ENCODE measurements at places on chromosomes 5 and 9.

DNA sequence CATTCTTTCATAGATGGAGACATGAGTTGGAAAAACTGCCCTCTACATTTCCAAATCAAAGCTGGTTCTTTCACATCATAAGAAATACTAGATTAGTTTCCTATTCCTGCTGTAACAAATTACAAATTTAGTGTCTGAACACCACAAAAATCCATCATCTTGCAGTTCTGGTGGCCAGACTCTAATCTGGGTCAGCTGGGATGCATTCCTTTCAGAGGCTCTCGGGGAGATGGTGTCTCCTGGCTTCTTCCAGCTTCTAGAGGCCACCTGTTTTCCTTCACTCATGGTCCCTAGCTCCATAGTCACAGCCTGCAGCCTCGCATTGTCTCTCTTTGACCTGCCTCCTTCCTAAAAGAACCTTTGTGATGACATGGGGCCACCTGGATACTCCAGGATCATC, 65.2 kb downstream of the RETREG1 start:
- no peak for DNase-seq

- DNase-seq = no peak
Observed at GRCh38 chr9:122366074-122366660, 4.7 kb upstream of the PTGS1 start.

DNA sequence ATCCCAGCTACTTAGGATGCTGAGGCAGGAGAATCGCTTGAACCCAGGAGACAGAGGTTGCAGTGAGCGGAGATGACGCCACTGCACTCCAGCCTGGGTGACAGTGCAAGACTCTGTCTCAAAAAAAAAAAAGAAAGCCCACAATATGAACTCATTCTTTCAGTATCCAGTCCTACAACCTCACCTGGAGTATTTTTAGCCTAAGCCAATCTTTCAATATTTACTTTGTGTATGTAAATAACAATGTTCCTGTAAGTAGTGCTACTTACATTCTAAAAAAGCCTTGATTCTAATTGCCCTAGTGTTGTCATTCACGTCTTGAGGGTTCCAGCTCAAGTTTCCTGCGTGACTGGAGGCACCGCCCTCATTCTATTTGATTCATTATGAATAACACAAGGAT, 62.0 kb downstream of the BHMT start:
- DNase-seq = no peak

- DNase-seq = no peak
Observed at GRCh38 chr9:36064448-36065037, 27.8 kb downstream of the RECK start.

DNA sequence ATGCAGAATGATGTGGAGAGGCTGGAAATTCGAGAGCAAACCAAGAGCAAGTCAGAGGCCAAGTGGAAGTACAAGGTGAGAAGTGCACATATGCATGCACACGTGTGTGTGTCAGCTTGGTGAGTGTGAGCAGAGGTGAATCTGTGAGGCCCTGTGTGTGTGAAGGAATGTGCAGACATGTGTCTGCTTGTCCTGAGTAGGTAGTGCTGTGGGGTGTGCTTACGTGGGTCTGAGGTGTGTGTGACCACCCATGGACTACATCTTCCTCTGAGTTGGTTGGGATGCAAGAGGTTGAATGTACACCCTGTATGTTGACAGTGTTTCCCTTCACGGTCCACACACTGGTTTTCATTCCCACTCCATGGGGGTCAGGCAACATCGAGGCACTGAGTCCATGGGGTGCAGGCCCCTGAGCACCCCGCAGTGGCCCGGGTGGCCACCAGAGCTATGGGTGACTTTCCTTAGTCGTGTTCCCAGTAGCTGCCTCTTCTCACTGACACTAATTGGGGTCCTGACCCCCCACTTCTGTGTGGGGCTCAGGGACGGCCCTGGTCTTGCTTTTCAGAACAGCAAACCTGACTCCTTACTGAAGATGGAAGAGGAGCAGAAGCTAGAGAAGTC, 86.7 kb downstream of the PHF2 start:
- no peak for DNase-seq

GRCh38 chr5:142828797-142829535, 58.8 kb downstream of the ARHGAP26 start:
- DNase-seq = no peak

GRCh38 chr5:180414176-180414575, 61.0 kb upstream of the GFPT2 start:
- DNase-seq = no peak

GRCh38 chr9:32218100-32218767, 166.2 kb upstream of the ACO1 start:
- no peak for DNase-seq

DNA sequence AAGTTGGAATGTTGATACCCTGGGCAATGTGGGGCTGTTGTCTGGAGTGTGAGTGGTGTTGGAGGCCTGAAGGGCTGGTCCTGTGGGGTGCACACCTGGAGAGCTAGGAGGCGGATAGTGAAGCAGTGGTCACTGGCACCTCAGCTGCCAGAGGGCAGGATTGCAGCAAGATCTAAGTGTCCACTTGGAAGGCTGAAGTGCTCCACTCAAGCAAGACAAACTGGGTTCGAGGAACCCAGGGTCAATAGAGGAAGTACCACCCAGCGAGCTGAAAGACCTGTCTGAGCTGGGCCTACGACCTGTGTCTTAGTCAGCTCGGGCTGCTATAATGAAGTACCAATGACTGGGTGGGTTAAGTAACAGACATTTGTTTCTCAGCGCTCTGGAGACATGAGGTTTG, 39.7 kb upstream of the TJP2 start:
- no peak for DNase-seq

DNA sequence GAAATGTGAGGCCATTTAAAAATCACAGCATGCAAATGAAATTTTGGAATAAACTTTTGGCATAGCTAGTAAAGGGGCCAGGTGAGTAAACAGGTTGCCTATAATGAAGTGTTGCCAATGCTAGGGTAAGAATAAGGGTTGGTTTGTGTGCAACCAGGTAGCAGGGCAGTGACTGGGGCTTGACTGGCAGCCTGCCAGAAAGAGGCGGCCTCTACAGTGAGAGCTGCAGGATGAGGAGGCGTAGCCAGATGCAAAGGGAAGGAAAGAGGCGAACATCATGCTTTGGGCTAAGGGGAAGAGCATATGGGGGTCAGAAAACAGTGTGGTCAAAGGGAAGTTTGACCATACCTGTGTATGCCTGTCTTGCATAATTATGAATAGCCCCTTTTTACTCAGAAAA, 70.6 kb downstream of the MAST4 start:
- no peak for DNase-seq

DNA sequence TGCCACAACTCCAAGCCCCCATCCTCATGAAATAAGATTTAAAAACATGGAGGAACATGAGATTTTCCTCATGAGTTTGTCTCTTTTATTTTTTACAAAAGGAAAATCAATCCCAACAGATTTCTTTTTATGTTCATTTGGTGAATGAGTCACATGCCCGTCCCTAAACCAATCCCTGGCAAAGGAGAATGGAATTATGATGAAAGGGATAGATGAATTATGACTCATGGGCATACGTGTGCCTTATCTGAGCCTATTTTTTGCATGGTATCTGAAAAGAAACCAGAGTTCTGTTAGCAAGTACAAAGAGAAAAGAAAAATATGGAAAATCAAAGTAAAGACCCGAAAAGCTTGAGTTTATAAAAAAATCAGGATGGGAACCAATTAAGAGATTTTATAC, 267.5 kb upstream of the TMEM161B start:
- no peak for DNase-seq

DNA sequence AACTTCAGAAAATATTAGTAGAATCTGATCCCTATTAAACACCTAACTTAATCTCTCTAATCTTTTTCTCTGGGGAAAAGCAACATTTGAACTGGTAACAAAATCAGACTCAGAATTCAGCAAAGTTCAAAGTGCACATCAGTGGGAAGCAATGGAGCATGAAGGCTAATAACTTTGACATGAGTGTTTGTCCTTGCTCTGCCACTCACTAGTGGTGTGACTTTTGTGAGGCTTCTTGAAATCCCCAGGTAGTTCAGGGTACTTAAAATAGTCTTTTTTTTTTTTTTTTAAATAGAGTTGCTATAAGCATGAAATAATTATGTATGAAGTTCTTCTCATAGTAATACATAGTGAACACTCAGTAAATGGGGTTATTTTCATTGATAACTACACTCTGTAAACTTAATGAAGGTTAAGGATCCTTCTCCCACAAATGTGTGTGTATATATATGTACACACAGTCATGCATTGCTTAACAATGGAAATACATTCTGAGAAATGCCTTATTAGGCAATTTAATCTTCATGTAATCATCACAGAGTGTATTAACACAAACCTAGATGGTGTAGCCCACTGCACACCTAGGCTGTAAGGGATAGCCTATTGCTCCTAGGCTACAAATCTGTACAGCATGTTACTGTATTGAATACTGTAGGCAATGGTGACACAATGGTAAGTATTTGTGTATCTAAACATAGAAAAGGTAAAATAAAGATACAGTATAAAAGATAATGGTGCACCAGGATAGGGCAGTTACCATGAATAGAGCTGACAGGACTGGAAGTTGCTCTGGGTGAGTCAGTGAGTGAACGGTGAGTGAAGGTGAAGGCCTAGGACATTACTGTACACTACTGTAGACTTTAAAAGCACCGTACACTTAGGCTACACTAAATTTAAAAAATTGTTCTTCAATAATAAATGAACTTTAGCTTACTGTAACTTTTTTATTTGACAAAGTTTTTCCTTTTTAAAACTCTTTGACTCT, 73.3 kb upstream of the HMHB1 start:
- DNase-seq = no peak

DNA sequence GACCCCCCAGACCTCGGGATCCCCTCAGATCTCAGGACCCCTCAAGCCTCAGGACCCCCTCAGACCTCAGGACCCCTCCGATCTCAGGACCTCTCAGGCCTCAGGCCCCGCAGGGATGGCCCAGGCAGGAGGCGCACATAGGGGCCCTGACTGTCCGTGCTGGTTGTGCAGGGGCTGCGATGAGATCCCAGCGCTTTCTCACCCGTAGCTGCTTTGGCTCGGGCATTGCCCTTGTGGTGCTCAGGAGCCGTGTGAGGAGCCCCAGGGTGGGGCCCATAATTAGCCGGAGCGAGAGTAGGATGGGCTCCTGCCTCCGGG, 680 bp upstream of the LPCAT1 start:
- DNase-seq = peak; percentile 41

DNA sequence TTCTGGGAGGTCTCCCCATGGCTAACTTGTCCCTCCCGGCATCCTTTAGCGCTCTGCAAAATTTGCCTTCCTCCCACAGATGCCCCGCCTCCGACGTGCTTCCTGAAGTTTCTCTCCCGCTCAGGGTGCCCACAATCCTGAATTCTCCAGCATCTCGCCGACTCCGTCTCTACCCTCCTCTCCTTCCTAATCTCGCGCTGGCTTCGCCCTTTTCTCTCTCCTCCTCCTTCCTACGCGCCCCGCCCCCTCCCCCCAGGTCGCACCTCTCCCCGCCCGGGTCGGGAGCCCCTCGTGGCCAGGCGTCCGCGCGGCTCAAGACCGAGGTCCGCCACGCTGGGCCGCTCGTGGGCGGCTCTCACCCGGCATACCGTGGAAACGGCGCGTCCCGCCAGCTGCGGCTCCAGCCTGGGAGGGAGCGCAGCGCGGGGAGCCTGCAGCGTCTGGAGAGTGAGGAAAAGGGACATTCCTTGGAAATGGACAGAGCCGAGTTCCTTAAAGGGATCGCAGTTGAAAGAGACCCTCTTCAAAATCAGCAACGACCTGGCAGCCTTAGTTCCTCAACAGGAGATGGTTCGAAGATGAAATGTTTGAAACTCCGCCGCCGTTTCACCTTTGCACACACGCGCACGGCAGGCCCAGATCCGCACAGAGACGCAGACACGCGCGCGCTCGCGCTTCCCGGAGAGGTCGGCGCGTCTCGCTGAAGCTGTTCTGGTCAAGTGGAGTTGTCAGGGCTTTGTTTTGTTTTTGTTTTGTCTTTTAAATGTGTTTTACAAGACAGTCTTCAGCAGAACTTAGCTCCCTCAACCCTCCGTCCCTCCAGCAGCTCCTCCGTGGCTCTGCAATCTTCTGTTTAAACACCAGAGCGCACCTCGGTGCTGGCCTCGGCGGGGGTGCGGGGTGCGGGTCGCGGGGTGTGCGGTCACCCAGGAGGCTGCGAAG, 5.0 kb upstream of the IRX2 start:
- no peak for DNase-seq

DNA sequence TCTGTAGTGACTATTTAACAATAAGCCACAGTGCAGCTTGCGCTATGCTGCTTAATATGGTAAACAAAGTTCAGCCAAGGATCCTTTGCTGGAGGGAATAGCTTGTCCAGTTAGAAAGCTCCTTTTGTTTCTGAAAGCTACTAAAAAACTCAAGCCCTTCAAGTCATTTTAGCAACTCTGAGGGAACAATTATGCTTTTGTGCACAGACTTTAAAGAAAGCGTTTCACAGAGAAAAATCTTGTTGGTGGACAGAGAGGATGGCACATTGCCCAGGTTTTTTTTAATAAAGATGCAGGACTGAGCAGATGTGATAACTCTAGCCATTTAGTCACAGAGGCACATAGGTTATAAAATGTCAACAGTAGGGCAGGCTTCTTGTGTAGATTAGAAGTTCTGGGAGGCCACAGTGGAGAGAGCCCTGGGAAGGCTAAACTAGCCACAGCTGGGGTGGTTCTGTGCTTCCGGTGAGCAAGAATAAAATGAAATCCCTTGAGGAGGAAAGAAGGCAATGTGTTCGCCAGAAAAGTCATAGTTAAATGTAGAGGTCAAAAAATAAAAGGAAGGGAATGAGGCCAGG, 63.4 kb downstream of the ALDH7A1 start:
- DNase-seq = no peak

GRCh38 chr5:143284521-143284920, 119.0 kb downstream of the NR3C1 start:
- DNase-seq = no peak

GRCh38 chr9:132794730-132795380, 83.2 kb downstream of the AK8 start:
- no peak for DNase-seq

GRCh38 chr5:7331131-7331530, 64.8 kb upstream of the ADCY2 start:
- DNase-seq = no peak

- no peak for DNase-seq
Observed at GRCh38 chr5:80481019-80481893, 6.6 kb upstream of the FAM151B start.

- DNase-seq = no peak
Observed at GRCh38 chr5:15682122-15682521, 182.1 kb downstream of the FBXL7 start.

- no peak for DNase-seq
Observed at GRCh38 chr5:172046593-172046992, 40.2 kb upstream of the FBXW11 start.
